ENCODE measurements at places on chromosomes 7 and 10.

GRCh38 chr7:41696323-41696916, 6.5 kb downstream of the INHBA start:
- peak; percentile 85 for DNase-seq

GRCh38 chr7:87332321-87332720, 13.1 kb upstream of the CROT start:
- DNase-seq = no peak

GRCh38 chr10:26681076-26681475, 16.4 kb upstream of the PDSS1 start:
- no peak for DNase-seq

DNA sequence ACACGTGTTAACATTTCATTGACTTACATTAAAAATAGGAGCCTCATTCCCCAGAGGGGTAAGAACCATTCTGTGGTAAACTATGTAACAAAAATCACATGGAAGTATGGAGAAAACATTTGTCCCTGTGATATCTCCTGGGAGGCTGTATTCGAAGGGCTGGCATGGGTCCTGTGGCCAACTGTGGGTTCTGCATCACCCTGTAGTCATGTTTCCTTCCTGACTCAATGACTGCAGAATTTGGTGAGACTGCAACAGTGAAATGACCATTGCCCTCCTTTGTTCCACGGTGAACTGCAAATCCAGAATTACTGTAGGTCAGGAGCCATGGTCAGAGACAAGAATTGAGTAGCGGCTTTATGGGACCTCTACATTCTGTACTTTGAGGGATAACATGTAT, 3.6 kb upstream of the ZEB1 start:
- peak; percentile 74 for DNase-seq

- DNase-seq = no peak
Observed at GRCh38 chr10:65548001-65548400, 1377.8 kb upstream of the LRRTM3 start.

DNA sequence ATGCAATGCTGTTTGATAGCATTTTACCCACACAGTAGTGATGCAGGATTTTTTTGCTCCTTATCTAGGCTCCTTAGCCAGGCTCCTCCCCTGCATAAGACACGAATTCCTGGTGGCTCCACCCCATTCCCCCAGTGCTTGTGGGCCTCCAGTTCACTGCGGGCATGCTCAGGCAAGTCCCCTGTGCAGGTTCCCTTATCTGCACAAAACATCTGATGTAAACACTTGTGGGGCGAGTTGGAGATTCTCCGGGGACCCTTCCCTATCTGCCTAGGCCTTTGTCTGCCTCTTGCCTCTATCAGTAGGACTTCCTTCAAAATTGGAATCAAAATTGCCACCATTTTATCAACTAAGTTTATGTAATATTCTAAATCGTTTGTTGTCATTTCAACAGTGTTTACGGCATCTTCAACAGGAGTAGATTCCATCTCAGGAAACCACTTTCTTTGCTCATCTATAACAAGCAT, 5.4 kb upstream of the STK17A start:
- DNase-seq = no peak
